ENCODE measurements at places on chromosomes 1 and 21. TPM values are rescaled to one million over a fixed set of nuclear protein-coding genes. Genes with fewer than 3 reads are reported as not detected.

GRCh38 chr1:246036175-246036574 is 470.9 kb downstream of the SMYD3 start:
- H3K27ac ChIP-seq, result no peak overlapping the region
- no peaks in the 10 kb centered on the region for H3K27me3 ChIP-seq
- no peaks in the 10 kb centered on the region for H3K36me3 ChIP-seq
- peaks cover 7% of the 10 kb centered on the region for H3K4me1 ChIP-seq

DNA sequence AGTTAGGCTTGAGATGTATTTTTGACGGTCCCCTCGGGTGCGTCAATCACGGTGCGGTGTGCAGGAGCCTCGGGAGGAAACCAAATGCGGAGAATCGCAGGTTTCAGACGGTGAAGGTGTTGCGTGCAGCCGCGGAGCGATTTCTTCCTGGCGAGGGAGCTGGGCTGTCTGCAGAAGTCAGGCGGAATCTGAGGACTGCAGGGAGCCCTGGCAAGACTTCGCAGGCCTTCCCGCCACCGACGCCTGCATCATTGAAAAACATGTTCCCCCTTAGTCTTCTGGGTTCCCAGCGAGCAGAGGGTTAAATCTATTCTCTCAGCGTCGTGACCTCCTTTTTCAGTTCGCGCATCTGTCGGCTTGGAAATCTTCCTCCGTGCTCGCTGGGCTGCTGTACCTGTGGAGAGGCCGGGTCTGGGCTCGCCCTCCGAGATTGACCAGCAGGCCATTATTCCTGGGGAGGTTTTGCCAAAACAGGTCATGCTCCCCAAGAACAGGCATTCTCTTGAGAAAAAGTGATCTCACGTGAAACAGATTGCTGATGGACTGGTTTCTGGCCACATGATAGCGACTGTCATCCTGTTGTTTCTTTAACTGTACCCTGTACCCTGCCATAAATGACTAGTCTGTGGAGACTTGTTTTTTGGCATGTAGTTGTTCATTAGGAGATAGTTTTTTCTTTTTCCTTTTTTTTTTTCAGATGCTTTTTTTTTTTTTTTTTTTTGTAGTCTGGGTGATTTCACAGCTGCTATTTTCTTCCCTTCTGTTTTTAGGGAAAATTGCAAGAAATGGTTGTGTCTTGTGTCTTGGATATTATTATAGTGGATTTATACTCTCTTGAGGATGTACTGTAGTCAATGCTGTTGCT is 894 bp downstream of the EPB41 start:
- H3K36me3 ChIP-seq, result no peaks in the 10 kb centered on the region
- no peaks in the 10 kb centered on the region for H3K27me3 ChIP-seq

WNT4 gene
- total RNA-seq, result 1.8 TPM

DNA sequence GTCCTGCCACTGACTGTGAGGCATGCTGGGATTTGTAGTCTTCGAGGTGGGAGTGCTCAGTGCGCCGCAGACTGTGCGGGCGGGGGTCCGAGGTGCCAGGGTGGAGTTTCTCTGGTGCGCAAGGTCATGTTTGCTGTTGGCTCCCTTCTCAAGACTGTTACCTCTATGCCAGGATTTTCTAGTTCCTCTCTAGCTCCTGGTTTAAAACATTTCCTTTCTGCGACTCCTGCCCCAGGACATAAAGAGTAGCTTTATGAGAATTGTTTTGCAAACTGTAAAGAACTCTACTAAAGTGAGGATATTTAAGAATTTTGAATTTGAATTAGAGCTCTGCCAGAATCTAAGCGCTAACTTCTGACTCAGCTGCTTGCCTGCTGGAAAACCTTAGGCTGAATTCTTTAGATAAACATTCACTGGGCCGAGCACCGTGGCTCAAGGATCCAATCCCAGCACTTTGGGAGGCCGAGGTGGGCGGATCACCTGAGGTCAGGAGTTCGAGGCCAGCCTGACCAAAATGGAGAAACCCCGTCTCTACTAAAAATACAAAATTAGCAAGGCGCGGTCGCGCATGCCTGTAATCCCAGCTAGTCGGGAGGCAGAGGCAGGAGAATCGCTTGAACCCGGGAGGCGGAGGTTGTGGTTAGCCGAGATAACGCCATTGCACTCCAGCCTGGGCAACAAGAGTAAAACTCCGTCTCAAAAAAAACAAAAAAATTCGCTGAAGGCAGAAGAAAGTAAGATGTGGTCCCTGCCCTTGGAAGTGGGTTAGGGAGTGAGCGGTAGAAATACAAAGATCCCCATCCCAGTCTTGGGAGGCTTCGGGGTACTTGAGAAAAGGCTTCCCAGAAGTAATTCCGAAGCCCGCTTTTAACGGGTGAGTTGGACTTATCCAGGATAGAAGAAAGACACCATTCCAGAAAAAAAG is 992 bp upstream of the USP48 start:
- DNase-seq, result peak; percentile 66
- H3K27ac ChIP-seq, result peak overlapping the region; percentile 100
- no peaks in the 10 kb centered on the region for H3K36me3 ChIP-seq
- peak overlapping the region; percentile 99 for H3K4me3 ChIP-seq
- peaks cover 24% of the 10 kb centered on the region for H3K4me1 ChIP-seq

GRCh38 chr1:160777486-160778089 is 18.4 kb upstream of the LY9 start:
- no peak for DNase-seq
- H3K27ac ChIP-seq, result no peak overlapping the region
- peaks cover 19% of the 10 kb centered on the region for H3K4me1 ChIP-seq
- H3K4me3 ChIP-seq, result no peak overlapping the region
- H3K36me3 ChIP-seq, result no peaks in the 10 kb centered on the region

DNA sequence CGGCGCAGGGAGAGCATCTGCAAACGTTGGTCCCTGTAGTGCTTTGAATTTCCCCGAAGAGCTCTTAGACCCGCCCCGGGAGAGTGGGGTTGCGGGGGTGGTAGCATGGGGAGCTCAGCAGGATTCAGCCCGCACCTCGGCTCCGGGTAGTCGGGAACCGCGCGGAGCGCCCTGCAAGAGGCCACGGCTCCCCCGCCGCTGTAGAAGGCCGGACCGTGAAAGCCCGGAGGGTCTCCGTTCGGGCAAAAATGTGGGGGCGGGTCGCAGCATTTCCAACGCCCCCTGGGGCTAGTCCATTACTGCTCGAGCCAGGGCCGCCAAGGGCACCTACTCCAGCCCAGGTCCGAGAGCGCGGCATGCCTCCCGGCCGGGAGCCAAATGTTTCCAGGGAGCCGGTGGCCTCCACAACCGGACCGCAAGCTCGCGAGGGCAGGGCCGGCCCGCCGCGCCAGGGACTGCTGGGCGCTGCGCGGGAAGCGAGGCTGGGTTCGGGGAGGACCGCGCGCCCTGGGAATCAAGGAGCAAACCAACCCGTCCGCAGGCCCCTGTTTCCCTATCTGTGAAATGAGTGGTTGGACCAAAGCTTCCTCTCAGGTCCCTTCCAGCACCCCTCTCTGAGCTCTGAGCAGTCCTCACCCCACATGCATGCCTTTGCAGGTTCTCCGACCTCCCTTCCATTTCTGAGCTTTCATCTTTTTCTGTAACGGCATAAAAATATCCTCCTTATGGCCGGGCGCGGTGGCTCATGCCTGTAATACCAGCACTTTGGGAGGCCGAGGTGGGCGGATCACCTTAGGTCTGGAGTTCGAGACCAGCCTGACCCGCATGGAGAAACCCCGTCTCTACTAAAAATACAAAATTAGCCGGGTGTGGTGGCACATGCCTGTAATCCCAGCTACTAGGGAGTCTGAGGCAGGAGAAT is 775 bp upstream of the TMEM63A start:
- H3K4me3 ChIP-seq, result peak overlapping the region; percentile 99
- no peaks in the 10 kb centered on the region for H3K36me3 ChIP-seq
- no peaks in the 10 kb centered on the region for H3K27me3 ChIP-seq
- peak overlapping the region; percentile 95 for H3K27ac ChIP-seq

GRCh38 chr1:163766257-163766918 is 444.6 kb downstream of the NUF2 start:
- H3K27ac ChIP-seq, result no peak overlapping the region
- no peaks in the 10 kb centered on the region for H3K4me1 ChIP-seq
- H3K36me3 ChIP-seq, result no peaks in the 10 kb centered on the region
- H3K4me3 ChIP-seq, result no peak overlapping the region
- DNase-seq, result no peak
- H3K27me3 ChIP-seq, result no peaks in the 10 kb centered on the region

DNA sequence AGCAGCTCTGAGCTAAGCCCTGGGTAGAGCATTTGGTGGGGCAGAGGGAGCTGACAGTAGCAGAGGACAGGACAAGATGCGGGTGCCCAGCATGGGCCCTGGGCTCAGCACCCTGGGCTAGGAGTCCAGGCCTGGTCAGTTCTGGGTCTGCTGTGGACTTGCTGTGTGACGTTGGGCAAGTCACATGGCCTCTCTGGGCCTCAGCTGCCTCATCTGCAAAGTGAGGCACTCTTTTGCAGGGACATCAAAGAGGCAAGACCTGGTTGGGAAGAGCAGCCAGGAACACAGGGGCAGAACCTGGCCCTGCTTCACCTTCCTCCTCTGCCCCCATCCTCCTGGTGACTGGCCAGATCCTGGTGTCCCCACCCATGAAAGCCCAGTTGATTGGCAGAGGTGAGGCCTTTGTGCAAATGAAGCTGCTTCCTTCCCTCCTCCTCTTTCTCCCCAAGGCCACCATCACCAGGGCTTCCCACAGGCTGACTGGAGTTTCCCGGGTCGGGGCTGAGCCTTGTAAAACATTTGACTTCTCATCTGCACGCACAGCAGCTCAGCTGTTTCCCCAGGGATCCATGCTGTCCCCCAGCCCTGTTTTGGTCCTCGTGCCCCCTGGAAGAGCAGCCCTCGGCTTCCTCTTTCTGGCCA is 350.5 kb downstream of the MATN1 start:
- H3K4me3 ChIP-seq, result no peak overlapping the region
- H3K4me1 ChIP-seq, result no peaks in the 10 kb centered on the region
- DNase-seq, result no peak
- H3K27ac ChIP-seq, result no peak overlapping the region
- H3K36me3 ChIP-seq, result no peaks in the 10 kb centered on the region

DNA sequence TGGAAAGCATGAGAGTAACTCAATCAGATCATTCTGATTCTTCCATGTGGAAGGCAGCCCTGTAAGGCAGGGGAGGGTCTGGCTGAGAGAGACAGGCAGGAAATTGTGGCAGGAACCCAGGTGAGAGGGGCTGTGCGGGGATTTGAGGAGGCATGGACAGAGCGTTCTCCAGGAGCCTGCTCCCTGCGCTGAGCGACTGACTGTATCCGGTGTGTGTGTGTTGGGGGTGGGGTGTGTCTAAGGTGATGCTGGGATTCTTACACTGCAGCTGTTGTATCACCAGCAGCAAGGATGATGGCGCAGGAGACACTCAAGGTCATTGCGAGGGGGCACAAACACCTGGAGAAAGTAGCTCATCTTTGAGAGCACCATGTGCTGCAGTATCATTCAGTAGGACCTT is 128.5 kb downstream of the RHOU start:
- no peak for DNase-seq
- H3K4me3 ChIP-seq, result no peak overlapping the region
- H3K27me3 ChIP-seq, result no peaks in the 10 kb centered on the region
- H3K36me3 ChIP-seq, result no peaks in the 10 kb centered on the region

- H3K4me3 ChIP-seq, result no peak overlapping the region
- no peak overlapping the region for H3K27ac ChIP-seq
- no peaks in the 10 kb centered on the region for H3K36me3 ChIP-seq
These were observed 2.2 kb downstream of the LAD1 start for GRCh38 chr1:201396861-201397464.

DNA sequence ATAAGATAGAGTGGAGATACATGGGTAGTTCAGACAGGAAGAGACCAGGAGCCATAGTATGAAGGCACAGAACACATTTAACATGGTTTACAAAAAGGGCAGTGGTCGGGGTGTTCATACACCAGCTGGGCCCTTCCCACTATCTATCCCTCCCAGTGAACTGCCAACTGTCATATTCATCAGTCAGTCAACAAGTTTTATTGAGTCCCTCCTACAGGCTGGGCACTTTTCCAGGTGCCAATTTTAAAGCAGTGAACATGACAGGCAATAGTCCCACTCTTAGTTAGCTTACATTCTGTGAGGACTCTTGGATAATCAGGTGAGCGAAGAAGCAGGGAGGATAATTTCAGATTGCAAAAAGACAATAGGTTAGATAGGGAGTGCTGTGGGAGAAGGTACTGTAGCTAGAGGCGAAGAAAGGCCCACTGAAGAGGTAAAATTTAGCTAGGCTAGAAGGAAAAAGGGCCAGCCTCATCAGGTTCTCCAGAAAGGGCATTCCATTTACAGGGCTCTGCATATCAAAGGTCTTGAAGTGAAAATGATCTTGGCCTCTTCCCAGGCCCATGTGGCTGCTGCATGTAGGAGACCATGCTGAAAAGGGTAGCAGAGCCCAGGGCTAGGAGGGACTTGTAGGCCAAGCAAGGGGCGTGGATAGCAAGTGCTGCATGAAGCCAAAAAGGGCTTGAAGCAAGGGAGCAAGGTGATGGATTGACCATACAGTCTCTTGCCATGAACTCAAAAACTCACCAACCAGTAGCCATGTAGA is 274.7 kb upstream of the SNX7 start:
- H3K4me3 ChIP-seq, result no peak overlapping the region
- H3K36me3 ChIP-seq, result no peaks in the 10 kb centered on the region
- no peak overlapping the region for H3K27ac ChIP-seq

GRCh38 chr21:45080639-45081414 is 6.4 kb downstream of the ADARB1 start:
- no peaks in the 10 kb centered on the region for H3K36me3 ChIP-seq
- H3K4me1 ChIP-seq, result peaks cover 45% of the 10 kb centered on the region
- no peaks in the 10 kb centered on the region for H3K27me3 ChIP-seq
- H3K4me3 ChIP-seq, result no peak overlapping the region
- DNase-seq, result no peak

- peaks cover 47% of the 10 kb centered on the region for H3K36me3 ChIP-seq
- H3K4me3 ChIP-seq, result no peak overlapping the region
- DNase-seq, result no peak
- H3K27me3 ChIP-seq, result no peaks in the 10 kb centered on the region
- H3K27ac ChIP-seq, result peak overlapping the region; percentile 85
- H3K4me1 ChIP-seq, result peaks cover 15% of the 10 kb centered on the region
These were observed 20.4 kb upstream of the SRSF4 start for GRCh38 chr1:29202053-29202452.

DNA sequence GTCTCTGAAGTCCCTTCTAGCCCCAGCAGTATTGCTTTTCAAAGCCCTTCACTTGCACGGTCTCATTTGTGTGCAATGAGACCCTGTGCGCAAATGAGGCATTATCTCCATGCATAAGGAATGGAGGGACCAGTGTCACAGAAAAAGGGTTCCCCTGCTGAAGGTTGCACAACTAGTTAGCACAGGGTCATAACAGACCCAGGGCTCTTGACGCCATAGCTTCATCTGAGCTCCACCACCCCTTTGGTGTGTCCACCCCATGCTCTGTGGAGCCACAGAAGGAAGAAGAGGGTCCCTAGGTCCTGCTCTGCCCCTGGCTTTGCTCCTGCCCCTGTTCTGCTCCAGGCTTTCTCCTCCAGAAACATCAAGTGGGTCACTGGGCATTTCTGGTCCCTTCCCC is 12.6 kb downstream of the SH2D2A start:
- H3K4me3 ChIP-seq, result no peak overlapping the region
- no peak overlapping the region for H3K27ac ChIP-seq
- no peak for DNase-seq
- H3K4me1 ChIP-seq, result peaks cover 17% of the 10 kb centered on the region
- peaks cover 30% of the 10 kb centered on the region for H3K36me3 ChIP-seq
